ENCODE measurements at places on chromosomes 3 and 15.

DNA sequence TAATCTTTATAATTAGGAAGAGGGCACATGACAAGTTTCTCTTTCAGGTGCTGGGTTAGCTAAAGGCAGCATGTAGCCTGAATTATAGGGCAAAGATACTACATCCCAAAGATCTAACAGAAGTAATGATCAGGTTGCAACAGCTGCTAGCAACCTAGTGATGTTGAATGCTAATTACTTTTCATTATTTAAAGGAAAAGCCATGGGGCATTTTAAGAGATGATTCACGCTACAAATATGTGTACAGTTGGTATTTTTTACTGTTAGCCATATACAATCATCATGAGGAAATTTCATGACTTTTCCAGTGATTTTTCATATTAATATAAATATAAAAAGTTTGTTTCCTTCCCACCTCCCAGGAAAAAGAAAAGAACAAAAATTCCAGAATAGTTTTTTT is 43.0 kb downstream of the NEK10 start:
- no peak for DNase-seq

GRCh38 chr3:156400062-156400461 is 154.9 kb downstream of the SSR3 start:
- no peak for DNase-seq

- no peak for DNase-seq
These were observed 27.1 kb downstream of the EIF2AK4 start for GRCh38 chr15:39961051-39961450.

DNA sequence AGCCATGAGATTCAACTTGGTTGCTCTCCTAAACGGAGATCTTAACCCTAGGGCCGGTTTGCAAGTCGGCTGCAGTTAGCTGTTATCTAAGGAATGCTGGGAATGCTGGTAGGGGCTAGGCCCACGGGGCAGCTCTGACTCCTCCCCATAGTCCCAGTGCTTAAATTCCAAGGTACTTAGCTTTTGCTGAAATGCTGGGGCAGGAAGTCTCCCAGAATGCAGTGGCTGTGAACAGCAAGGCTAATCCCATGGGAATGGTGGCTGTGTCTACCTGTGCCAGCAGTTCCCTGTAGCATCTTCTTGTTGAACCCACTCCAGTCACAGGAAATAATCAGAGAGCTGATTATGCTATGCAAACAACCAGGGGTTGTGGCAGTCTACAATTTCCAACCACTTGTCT is 102.5 kb upstream of the TJP1 start:
- no peak for DNase-seq

DNA sequence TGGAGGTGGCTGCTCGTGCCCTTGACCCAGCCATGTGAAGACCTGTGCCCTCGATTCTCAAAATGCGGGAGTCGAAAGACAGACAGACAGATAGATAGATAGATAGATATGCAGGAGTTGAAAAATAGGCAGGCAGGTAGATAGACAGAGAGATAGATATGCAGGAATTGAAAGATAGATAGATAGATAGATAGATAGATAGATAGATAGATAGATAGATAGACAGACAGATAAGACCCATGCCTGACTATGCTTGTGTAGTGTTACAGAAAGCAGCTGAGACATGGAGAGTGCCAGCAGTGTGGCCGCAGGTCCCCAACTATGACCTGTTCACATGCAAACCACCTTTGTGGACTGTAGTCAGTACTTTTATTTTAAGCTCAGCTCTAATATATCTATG is 17.2 kb downstream of the GPD1L start:
- no peak for DNase-seq

DNA sequence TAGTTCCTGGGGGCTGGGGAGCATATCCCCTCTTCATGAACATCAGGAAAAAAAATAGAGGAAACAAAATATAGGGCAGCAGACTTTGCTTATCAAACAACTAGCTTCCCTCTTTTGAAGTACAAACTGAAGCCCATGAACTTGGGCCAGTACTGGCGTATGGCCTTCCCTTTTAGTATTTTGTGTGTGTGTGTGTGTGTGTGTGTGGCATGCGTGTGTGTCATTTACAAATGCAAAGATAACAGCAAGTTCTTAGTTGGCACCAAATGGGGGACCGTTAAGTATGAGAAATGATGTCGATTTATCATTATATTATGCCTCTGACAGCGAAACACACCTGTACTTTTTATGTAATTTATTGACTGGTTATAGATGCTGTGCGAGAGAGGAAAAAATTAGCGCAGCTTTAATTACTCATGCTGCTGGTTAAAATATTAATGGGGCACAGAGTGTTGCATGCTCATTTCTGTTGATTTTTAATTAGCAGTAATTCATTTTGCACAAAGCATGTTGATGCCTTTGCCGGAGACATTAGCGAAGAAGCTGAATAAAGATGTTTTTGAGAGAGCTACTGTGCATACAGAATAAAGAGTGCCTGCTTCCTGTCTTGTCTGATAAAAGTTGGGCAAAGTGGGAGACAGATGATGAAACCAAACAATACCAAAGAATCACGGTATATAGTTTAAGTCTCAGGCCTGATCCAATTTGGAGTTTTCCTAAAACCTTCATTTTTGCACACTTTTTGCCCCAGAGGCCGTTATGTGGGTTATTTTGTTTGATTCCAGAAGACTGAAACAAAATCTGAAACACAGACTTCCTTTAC is 297.1 kb downstream of the SATB1 start:
- DNase-seq: no peak

DNA sequence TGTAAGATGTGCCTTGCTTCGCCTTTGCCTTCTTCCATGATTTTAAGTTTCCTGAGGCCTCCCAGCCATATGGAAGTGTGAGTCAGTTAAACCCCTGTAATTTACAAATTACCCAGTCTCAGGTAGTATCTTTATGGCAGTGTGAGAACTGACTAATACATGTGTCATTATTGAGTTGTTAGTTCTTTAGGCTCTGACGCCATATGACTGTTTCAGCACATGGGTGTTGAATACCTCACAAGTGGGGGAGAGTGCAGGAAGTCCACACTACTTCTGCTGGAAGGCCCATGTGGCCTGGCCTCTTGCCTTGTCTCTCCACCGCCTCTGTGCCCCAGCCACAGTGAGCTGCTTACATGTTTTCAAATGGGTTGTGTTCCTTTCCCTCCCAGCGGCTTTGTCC is 28.5 kb downstream of the MFSD1 start:
- DNase-seq: no peak

- no peak for DNase-seq
These were observed 150.4 kb downstream of the LIPC start for GRCh38 chr15:58582160-58582559.

DNA sequence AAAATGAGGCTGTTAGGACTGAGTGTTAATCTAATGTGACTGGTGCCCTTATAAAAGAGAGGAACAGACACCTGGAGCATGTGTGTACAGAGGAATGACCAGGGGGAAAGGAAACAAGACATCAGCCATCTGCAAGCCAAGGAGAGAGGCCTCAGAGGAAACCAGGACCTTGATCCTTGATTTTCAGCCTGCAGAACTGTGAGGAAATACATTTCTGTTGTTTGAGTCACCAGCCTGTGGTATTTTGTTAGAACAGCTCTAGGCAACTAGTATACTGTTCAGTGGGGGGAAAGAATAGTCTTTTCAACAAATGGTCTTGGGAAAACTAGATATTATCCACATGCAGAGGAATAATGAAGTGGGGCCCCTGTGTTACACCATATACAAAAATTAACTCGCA is 80.6 kb downstream of the CCR1 start:
- no peak for DNase-seq

DNA sequence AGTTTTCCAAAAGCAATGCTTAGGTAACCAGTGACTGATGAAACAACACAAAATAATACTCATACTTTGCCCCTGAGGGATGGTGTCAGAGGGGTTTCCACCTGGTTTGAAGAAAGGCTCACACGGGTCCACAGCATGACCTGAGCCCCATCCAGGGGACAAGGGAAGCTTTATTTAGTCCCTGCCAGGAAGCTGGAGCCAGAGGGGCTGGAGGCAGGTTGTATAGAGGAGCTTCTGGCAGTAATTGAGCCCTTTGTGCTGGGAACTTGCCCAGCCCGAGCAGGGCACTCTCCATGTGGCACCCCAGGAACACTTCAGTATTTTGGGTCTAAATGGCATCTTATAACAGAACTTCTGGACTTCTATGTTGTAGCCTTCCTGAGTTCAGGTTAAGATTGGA is 39.2 kb upstream of the EPHB1 start:
- no peak for DNase-seq

DNA sequence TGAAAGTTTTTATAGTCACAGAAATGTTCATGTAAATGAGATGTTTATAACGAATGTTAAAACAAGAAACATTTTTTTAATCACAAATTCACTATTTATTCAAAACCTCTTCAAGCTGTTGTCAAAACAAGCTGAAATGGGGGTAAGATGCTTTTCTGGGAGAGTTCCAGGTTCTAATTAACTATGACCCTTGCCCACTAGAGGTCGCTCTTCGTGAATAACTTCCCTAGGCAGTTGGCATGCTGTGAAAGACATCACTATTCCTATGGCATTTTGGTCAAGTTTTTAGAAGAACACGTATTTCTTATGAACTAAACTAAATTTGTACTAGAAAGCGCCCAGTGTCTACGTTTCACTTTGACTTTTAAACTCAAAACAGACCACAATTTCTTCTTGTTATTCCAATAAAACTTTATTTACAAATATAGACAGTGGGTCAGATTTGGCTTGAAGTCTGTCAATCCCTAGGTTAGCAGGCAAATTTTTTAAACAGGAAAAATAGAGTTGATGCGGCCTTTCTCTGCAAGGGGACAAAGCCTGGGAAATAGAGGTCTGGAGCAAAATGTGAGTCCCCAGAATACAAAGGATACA is 62.8 kb upstream of the CMTM8 start:
- no peak for DNase-seq

GRCh38 chr3:45590822-45591546 is 3.6 kb upstream of the LIMD1 start:
- no peak for DNase-seq

GRCh38 chr15:74269362-74270035 is 33.4 kb downstream of the CCDC33 start:
- no peak for DNase-seq

GRCh38 chr3:175041369-175041768 is 182.2 kb downstream of the NAALADL2 start:
- DNase-seq: no peak

DNA sequence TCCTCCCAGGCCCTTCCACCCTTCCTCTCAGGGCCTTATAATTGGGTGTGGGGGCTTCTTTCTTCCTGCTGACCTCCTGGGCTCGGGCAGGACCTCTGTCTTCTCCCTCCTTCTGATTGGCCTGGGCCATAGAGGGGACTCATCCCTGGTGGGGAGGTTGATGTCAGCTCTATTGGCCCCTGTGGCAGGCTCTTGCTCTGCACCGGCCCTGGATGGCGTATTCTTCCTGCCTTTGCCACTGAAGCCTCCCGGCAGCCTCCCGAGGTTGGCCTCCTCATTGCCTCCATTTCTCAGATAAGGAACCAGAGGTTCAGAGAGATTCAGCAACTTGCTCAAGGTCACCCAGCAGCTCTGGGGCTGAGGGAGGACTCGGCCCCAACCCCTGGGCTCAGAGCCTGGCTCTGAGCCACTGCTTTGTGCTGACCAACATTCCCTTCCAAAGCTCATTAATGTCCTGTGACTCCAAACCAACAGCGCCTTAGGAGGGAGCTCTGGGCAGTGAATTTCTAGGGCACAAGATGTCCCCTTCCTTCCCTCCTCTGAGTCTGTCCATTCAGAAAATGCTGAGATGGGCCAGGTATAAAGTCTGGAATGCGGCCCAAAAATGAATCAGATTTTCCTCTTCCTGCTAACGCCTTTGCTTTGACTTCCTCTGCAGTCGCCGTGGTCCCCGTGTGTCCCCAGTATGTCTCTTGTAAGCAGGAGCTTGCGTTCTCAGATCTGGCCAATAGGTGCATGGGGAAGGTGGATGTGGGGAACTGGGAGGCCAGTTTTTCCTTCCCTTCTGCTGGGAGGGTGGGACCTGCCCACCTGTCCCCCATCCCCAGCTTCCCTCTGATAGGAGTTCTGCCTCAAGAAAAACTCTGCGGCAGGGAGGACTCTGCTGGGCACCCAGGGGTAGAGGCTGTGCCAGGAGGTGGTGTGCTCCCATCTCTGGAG is 74.2 kb downstream of the HMCES start:
- no peak for DNase-seq

DNA sequence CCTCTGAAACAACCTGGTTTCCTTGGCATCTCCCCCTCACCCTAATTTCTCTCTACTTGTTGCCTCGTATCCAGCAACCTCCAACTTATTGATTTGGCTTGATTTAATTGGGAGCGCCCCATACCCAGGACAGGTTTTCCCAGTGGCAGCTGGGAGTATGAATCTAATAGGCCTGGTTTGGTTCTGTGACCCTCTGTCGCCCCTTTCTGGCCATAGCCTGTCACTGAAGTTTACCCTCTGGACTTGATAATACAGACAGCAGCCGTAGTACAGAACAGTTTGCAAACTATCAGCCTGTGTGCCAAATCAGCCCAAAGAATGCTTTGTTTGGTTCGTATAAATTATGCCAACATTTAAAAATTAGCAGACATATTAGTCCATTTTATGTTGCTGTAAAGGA is 525.1 kb upstream of the GOLIM4 start:
- DNase-seq: no peak

GRCh38 chr15:41609123-41609522 is 50.1 kb downstream of the TYRO3 start:
- no peak for DNase-seq

- no peak for DNase-seq
These were observed 59.7 kb downstream of the ADAMTS7 start for GRCh38 chr15:78751602-78751979.

DNA sequence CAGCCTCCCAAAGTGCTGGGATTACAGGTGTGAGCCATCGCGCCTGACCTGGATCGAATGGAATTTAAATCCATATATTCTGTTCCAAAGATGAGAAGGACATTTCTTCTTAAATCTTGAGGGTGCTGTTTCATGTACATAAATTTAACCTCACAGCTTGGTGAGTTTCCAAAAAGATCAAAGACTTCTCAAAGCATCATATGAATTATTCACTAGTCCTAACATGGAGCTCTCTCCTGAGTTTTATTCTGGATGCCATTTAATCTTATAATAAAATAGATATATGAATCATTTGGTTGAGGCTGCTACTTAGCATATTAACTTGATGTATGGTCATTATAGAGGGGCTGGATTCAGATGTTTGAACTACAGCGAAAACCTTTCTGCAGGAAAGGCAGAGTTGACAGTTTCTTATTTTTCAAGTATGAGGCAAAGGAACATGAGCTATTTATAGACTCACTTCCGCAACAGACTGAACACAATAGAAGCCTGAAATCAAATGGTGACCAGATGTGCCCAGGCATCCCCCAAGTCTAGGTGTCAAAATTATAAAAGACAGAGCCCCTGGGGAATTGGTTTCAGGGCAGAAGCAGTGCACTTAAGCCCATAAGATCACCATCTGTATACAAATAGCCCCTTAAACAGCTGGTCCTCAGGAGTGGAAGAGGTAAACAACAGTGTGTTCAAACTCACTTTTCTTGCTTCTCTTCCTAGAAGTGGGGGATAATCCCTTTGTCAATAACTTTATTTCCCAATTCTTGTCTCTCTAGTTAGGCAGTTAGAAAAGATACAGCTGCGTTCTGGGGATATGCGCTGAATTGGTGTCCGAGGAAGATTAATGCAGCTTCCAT is 29.7 kb downstream of the STARD9 start:
- no peak for DNase-seq

- DNase-seq: no peak
These were observed 63.3 kb downstream of the AQP9 start for GRCh38 chr15:58201516-58201915.

- no peak for DNase-seq
These were observed 8.6 kb downstream of the VGLL4 start for GRCh38 chr3:11634974-11635612.

GRCh38 chr3:143103652-143104051 is 15.9 kb upstream of the CHST2 start:
- DNase-seq: no peak

GRCh38 chr3:35648347-35648746 is 9.0 kb downstream of the ARPP21 start:
- no peak for DNase-seq
